Activated naive CD8-positive, alpha-beta T cell treated with anti-CD3 and anti-CD28 coated beads, Interleukin-2, amount 50 U/mL, for 16 hours (primary cell): ENCODE measurements at places on chromosomes 11 and 22.

- DNase-seq, result no peak
Observed at GRCh38 chr11:20762980-20763379, 93.6 kb downstream of the NELL1 start.

GRCh38 chr22:45552580-45553350 lies 50.1 kb downstream of the FBLN1 start:
- no peak for DNase-seq

- DNase-seq, result no peak
Observed at GRCh38 chr22:33299245-33299956, 241.2 kb upstream of the SYN3 start.

GRCh38 chr11:45150943-45151342 lies 4.5 kb downstream of the PRDM11 start:
- DNase-seq, result no peak

DNA sequence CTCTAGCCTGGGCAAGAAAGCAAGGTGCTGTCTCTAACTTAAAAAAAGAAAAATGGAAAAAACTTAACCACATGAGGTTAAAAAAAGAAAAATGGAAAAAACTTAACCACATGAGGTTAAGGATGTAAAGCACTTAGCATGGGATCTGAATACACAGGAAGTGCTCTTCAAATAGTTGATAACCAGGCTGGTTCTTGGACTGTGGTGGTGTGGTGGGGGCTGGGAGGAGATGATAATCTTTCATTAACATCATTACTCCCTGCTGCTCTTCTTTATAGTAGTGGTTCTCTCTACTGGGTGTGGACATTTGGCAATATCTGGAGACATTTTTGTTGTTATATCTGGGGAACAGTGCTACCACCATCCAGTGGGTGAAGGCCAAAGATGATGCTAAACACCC lies 88.4 kb downstream of the TTC17 start:
- no peak for DNase-seq

DNA sequence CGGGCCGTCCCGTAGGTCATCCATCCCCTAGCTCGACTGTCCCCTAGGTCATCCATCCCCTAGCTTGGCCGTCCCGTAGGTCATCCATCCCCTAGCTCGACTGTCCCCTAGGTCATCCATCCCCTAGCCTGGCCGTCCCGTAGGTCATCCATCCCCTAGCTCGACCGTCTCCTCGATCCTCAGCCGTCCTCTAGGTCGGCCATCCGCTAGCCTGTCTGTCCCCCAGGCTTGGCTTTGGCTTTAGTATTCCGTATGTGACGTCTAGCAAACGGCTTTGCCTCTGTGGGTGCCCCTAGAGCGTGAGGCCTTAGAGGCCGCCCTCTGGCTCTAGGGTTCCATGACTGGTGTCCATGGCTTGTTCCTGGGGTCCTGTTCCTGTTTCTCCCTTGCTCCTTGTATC lies 40.6 kb upstream of the BID start:
- no peak for DNase-seq

GRCh38 chr11:71458146-71459070 lies 5.4 kb downstream of the NADSYN1 start:
- no peak for DNase-seq

GRCh38 chr11:80096736-80097135 lies 655.9 kb upstream of the TENM4 start:
- no peak for DNase-seq

DNA sequence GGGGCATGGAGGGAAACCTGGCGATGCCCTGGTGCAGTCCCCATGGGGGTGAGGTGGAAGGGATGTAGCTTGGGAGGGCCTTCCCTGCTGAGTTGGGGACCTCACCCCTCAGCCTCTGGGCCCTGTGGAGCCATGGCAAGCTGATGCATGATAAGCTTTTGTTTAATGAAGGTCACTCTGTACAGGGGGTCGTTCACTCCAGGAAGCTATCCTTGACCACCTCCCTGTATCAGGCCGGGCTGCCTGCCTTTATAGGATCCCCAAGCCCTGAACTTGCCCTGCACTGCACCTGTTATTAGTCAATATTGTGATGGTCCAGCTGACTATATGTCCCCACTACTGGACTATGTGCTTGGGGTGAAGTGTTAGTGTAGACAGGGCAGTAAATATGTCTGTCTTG lies 49.7 kb upstream of the MYEOV start:
- no peak for DNase-seq

DNA sequence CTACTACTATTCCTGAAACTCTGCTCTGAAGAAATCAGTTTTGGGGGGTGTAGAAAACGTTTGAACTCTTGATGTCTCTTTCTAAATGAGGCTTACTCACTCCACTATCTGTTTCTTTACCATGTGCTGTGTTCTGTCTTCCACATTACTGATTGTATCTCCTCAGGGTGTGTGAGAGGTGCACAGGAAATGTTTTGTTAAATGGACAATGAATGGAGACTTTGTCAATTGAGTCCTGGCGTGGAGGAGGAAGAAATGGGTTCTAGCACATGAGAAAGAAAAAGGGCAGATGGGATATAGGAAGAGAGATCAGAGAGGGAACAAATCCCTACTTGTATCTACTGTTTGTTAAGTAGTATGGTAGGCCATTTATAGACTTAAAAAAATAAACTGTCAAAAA lies 577.1 kb upstream of the CCDC90B start:
- DNase-seq, result no peak

DNA sequence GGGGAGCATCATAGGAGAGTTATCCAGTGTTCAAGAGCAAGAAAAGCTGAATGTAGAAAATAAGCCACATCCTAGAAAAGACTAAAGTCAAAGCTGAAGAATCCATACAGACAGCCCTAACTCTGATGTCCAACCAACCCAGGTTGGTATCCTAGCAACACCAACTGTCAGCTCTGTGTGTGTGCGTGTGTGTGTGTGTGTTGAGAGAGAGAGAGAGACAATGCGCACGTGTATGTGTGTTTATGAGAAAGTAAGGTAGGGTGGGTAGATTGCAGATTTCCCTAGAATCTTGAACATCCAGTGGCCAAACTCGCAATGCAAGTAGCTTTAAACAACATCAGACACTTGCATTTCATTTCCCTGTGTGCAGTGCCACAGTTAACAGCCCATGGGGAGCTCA lies 274.9 kb downstream of the FAM181B start:
- no peak for DNase-seq

- no peak for DNase-seq
Observed at GRCh38 chr11:36311926-36312595, 16.0 kb downstream of the PRR5L start.

DNA sequence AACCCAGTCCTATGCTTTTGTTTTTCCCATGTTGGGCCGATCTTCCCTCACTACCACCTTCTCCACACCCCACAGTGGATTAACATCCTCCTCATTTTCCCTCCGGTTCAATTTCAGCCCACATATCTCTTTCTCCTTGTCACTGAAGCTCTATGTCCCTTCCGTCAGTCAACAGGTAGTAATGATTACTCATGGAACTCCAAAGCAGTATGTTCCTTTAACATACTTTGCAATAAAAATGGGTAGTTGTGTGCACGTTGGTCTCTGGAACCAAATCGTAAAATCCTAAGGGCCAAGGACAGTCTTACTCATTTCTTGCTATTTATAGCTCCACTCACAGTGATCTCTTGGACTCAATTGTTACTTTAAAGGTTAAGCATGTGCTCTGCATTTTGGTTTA lies 20.2 kb downstream of the AMOTL1 start:
- no peak for DNase-seq

GRCh38 chr11:128323381-128323780 lies 264.0 kb downstream of the ETS1 start:
- no peak for DNase-seq

DNA sequence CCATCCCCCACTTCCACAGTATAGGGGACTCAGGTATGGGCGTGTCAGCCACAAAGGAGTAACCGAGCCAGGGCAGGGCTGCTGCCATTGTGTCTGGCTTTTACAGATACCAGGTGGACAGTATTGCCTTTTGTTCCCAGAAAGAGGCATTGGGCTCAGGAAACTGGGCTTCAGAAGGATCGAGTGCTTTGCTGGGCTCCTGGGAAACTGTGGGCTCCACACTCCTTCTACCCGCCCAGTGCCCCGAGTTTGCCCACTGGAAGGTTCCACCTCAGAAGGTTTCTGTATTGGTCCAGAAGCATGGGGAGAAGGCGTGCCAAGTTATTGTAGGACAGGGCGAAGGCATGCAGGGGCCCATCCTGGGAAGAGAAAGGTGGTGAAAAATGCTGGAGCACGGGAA lies 894.4 kb downstream of the TBC1D22A start:
- no peak for DNase-seq

GRCh38 chr11:13214276-13214675 lies 63.3 kb upstream of the BMAL1 start:
- DNase-seq, result no peak

GRCh38 chr22:40415531-40416266 lies 45.3 kb downstream of the SGSM3 start:
- DNase-seq, result no peak

DNA sequence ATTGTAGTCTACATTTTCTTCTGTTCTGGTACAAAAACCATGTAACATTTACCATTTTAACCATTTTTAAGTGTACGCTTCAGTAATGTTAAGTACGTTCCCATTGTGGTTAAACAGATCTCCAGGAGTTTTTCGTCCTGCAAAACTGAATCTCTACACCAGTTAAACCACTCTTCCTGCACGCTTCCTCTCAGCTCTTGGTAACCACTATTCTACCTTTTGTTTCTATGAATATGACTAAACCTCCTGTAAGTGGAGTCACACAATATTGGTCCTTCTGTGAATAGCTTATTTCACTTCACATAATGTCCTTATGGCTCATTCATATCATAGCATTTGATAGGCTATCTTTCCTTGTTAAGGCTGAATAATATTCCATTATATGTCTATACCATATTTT lies 7.1 kb upstream of the EXT2 start:
- DNase-seq, result no peak

DNA sequence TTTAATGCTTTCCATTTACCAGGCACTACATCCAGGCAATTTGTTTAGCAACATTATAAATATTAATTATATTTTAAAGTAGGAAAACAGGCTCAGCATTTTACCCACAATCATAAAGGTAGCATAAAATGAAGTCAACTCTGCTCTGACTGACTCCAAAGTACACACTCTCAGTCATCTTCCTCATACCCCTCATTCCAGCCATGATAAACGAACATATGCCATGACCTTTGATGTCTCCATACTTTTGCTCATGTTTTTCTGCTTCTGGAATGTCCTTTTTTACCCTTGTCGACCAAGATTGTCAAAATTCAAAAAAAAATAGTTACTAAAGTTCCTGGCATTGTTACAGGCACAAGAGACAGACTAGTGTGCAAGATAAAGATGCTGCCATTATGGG lies 77.7 kb upstream of the SOX6 start:
- no peak for DNase-seq

DNA sequence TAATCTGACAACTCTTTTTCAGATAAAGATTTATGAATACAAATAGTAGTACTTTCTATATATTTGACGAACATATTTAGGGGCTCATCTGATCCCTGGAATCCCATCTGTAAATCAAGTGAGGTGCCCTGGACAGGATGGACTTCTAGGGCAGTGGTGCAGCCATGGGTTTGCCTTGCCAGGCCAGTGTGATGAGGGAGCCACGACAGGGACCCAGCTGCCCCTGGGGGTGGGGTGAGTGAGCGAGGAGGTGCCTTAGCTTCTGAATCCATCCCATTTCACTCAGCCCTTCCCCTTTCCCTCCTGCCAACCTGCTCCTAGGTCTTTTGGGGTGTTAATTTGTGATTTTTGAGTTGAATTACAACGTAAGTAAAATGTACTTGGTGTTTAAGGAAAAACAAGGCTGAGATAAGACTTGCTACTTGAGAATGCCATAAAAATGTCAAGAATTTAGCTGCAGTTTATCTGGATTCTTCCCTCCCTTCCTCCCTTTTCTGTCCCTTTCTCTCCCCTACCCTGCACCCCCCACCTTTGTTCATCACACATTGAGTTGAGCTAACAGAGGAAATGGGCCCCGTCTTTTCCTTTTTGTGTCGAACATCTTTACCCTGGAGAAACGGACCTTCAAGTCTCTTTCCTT lies 60.8 kb downstream of the PPFIBP2 start:
- no peak for DNase-seq

DNA sequence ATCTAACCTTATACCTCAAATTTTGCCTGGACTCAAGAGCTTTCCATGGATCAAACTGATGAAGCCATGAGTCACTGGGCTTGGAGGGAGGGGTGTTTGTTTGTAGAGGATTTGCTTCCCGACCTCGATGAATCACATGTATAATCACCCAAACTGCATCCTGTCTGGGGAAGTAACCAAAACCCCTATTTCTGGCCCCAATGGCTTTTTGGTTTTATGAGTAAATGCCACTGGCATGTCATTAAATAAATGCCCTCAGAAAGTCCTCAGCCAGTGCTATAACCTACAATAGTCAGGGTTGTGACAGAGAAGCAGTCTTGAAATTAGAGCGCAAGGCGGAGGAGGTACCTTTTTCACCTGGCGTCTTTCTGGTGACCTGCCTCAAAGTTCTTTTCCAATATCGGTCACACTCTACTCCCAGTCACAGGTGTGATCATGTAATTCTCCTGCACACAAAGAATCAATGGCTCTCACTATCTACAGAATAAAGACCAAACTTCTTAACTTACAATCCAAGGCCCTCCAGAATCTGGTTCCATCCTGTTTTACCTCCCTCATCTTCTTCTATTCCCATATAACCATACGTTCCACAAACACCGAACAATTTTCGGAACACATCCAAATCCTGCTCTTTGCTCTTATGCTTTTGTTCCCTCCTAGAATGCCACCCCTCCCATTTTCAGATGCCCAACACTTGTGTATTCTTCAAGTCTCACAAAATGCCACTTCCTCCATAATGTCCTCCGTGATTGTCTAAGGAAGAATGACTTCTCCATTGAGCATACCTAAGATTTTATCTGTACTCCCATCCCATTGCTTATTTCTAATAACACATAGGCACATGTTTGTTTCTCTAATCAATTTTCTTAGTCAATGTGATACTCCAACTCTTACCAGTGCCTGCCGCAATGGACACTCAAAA lies 81.3 kb upstream of the BLID start:
- no peak for DNase-seq

DNA sequence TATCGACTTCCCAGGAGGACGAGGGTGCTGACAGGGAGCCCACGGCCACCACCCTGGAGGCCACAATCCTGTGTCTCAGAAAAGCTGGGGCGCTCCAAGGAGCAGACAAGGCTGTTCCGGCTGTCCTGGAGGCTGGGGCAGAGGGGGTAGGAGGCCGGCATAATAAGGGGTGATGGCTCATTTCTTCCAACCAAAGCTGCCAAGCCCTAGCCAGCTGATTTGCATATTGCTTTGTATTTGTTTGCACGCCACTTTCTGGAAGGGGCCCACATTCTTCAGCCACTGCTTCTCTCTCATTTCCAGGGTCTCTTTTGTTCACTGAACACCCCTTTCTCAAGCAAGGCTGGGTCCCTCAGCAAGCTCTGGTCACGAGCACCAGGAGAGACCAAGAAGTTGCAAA lies 4.7 kb downstream of the PDE2A start:
- no peak for DNase-seq
